ENCODE measurements at places on chromosomes 2 and 18. TPM values are rescaled to one million over a fixed set of nuclear protein-coding genes. Genes with fewer than 3 reads are reported as not detected.

DNA sequence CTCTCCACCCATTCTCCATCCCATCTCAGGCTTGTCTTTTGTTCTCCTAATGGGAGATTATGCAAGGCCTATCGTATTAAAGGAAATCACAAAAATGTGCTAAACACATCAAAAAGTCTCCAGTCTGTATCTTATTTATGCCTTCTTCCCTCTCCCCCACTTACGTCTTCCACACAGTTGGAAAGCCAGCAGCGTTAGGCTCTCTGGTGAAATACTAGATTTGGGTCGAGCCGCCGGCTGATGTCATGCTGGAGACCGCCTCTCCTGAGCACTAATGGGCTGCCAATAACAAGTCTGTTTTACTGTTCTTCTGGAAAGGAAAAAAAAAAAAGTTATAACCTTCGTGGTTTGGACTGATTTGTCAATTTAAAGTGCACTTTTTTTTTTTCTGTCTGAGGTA is 182.7 kb upstream of the SIX2 start:
- peaks cover 23% of the 10 kb centered on the region for H3K4me1 ChIP-seq
- H3K27ac ChIP-seq: no peak overlapping the region

The MC5R gene
- not detected for total RNA-seq

DNA sequence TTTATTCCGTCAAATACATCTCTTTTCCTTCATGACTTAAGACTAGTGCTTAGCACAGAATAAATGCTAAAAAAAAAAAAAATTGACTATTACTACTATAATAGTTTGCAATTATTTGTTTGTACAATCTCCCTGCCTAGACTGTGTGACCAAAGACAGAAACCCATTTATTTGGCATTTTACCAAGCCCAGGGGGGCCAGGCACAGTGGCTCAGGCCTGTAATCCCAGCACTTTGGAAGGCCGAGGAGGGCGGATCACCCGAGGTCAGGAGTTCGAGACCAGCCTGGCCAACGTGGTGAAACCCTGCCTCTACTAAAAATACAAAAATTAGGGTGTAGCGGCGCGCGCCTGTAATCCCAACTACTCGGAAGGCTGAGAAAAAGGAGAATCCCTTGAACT is 1.4 kb downstream of the ASB3 start:
- no peak for DNase-seq
- H3K27ac ChIP-seq: peak overlapping the region; percentile 62
- H3K27me3 ChIP-seq: no peaks in the 10 kb centered on the region
- peaks cover 12% of the 10 kb centered on the region for H3K4me1 ChIP-seq

The SAG gene
- not detected for total RNA-seq

- H3K27ac ChIP-seq: peak overlapping the region; percentile 20
- H3K4me3 ChIP-seq: no peak overlapping the region
- no peaks in the 10 kb centered on the region for H3K27me3 ChIP-seq
Observed at GRCh38 chr2:163751696-163752095, 15.9 kb upstream of the FIGN start.

DNA sequence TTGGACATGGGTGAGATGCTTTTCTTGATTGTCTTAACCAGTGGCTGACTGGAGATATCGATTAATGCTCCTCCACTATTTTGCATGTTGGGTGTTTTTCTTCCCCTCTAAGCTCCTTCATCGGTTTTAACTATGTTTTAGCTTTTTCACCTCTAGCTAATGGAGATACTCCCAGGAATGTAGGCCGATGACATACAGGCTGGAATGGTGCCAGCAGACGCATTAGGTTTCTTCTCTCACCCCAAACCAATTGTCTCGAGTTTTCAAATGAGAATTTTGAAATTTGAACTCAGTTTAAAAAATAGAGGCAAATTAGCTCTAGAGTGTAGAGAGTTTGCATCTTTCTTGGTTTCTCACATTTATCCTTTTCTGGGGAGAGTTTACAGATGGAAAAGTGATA is 247.6 kb downstream of the RPRM start:
- H3K4me3 ChIP-seq: no peak overlapping the region
- no peaks in the 10 kb centered on the region for H3K4me1 ChIP-seq
- DNase-seq: peak; percentile 28
- H3K27ac ChIP-seq: no peak overlapping the region
- no peaks in the 10 kb centered on the region for H3K36me3 ChIP-seq

- DNase-seq: peak; percentile 47
- H3K27ac ChIP-seq: no peak overlapping the region
- no peaks in the 10 kb centered on the region for H3K36me3 ChIP-seq
- no peaks in the 10 kb centered on the region for H3K4me1 ChIP-seq
Observed at GRCh38 chr2:226002438-226002837, 602.9 kb downstream of the NYAP2 start.

DNA sequence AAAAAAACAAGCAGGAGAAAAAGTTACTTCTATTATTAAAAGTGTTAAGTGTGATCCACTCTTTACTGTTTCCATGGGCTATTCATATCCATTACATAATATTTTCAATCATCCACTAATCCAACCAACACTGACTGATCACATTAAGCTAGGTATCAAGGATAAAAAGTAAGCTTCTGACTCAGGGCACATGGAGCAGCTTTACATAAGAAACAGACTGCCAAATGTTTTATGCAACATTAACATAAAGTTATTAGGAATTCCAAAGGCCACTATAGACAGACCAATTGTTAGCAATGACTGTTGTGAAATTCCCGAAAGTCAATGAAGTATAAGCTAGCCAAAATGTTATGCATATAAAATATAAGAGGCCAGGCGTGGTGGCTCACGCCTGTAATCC is 277.6 kb downstream of the ZEB2 start:
- no peak overlapping the region for H3K4me3 ChIP-seq
- no peak for DNase-seq
- H3K4me1 ChIP-seq: peaks cover 4% of the 10 kb centered on the region

- DNase-seq: no peak
Observed at GRCh38 chr2:42040643-42041278, 7.1 kb upstream of the PKDCC start.

GRCh38 chr2:96180521-96180920 is 28.1 kb downstream of the STARD7 start:
- DNase-seq: no peak
- H3K27me3 ChIP-seq: no peaks in the 10 kb centered on the region
- H3K36me3 ChIP-seq: peaks cover 20% of the 10 kb centered on the region
- H3K27ac ChIP-seq: no peak overlapping the region

DNA sequence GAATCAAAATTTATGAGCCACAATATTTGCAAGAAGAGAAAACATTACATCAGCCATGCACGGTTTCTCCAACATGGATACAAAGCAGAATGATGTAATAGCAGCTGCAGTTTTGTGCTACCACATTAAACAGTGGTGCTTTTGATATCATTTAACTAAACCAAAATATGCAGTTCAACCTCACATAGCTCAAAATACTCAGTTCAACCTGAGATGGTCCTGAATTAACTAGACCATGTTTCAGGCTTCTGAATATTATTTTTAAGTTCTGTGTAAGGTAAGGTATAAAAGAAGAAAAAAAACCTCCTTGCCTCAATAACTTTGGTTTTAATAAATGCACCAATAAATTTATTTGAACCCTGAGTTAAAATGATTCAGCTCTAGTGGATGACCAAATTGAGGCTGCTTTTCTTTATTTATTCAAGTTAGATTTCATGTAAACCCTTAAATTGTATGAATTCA is 18.8 kb upstream of the TSPYL6 start:
- H3K4me1 ChIP-seq: no peaks in the 10 kb centered on the region
- peak; percentile 63 for DNase-seq
- no peak overlapping the region for H3K4me3 ChIP-seq
- H3K27me3 ChIP-seq: no peaks in the 10 kb centered on the region
- H3K27ac ChIP-seq: peak overlapping the region; percentile 32
- H3K36me3 ChIP-seq: peaks cover 6% of the 10 kb centered on the region

DNA sequence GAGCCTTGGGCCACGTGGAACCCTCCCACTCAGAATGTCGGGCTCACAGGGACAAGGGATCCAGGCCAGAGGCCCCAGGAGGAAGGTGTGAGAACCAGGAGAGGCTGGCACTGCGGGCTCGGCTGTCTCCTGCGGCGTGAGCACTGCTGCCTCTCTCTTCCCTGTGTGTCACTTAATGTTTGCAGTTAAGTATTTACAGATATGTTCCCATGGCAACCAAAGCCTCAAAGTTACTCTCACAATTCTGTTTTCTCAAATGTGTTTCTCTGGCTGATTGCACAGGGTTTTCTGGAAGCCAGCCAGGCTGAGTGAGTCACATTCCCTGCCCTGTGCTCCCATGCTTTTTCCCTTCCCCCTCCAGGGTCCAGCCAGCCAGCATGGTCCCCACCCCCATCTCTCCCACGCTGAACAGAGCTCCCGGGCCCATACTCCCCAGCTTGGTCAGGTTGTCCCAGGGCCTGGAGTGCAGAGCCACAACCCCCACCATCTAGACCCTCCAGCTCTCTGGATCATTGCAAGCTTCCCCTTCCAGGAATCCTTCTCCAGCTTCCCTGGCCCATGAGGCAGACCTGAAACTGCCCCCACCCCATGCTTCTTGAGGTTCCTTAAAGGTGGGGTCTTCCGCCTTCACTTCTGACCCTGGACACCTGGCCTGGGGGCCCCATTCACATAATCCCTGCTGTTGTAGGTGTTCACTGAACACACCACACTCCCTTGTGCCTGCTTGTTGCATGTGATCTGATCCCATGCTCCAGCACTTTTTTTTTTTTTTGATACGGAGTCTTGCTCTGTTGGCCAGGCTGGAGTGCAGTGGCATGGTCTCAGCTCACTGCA is 265.9 kb downstream of the CELF4 start:
- peaks cover 17% of the 10 kb centered on the region for H3K4me1 ChIP-seq
- H3K36me3 ChIP-seq: no peaks in the 10 kb centered on the region
- peak; percentile 98 for DNase-seq
- H3K4me3 ChIP-seq: no peak overlapping the region

GRCh38 chr2:705971-706511 is 28.8 kb upstream of the TMEM18 start:
- no peaks in the 10 kb centered on the region for H3K36me3 ChIP-seq
- no peaks in the 10 kb centered on the region for H3K4me1 ChIP-seq
- no peak overlapping the region for H3K4me3 ChIP-seq
- no peak for DNase-seq
- peaks cover 3% of the 10 kb centered on the region for H3K27me3 ChIP-seq

The PTPRN gene
- total RNA-seq: not detected

The CHRNA1 gene
- not detected for total RNA-seq

GRCh38 chr2:160199683-160200389 is at the start of gene ITGB6:
TSS of gene ITGB6 (minus strand) at chr2:160200272. CDS start at chr2:160200063, 209 bp downstream.
- peak within 1 kb of the TSS; percentile 76 for H3K4me3 ChIP-seq
- H3K27me3 ChIP-seq: no peaks in the 10 kb centered on the region
- peaks cover 11% of the 10 kb centered on the region for H3K36me3 ChIP-seq

The MYO7B gene
- total RNA-seq: not detected

DNA sequence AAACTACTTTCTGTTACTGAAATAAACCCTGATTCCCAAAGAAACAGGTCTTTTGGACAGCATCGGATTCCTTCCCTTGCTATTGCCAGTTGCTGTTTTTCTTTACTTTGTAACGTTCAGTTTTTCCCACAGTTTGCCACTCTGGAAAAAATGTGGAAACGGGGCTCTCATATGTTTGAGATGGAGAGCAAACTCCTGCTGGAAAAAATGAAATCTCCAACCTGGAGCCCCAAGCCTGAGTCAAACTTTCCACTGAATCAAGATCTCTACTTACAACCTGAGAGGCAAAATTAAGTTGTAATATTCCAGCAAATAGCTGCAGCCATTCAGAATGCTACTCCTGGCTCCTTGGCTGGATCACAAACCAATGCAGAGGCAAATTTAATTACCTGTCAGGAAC is 270.7 kb downstream of the SRBD1 start:
- H3K36me3 ChIP-seq: no peaks in the 10 kb centered on the region
- H3K4me1 ChIP-seq: no peaks in the 10 kb centered on the region
- no peak for DNase-seq

GRCh38 chr2:199258291-199258690 is 199.4 kb downstream of the SATB2 start:
- no peaks in the 10 kb centered on the region for H3K36me3 ChIP-seq
- peak; percentile 14 for DNase-seq
- no peaks in the 10 kb centered on the region for H3K27me3 ChIP-seq
- H3K4me3 ChIP-seq: no peak overlapping the region
- H3K27ac ChIP-seq: no peak overlapping the region

The MYOM1 gene
- 0.21 TPM for total RNA-seq

DNA sequence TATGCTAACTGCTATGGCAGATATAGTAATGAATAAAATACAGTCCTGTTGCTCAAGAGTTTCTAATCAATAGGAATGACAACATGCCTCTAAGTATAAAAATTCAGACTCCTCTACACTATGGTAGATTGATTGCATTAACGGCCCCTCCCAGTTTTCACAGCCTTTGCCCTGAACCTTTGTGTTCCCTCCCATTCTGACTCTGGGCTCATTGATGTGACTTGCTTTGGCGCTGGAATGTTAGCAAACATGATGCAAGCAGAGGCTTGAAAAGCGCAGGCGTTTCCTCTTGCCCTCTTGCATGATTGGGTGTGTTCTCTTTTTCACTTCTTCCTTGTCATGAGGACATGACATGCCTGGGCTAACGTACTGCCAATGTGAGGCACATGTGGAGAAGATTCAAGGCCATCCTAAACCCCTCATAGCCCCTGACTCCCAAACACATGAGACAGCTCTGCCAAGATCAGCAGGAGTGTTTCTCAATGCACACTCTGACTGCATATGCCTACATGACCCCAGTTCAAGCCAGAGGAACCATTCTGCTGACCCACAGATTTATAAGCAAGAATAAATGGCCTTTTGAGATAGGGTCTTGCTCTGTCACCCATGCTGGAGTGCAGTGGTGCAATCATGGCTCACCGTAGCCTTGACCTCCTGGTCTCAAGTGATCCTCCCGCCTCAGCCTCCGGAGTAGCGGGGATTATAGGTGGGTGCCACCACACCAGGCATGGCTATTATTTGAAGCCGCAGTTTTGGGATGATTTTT is 49.7 kb upstream of the CD28 start:
- H3K4me3 ChIP-seq: no peak overlapping the region
- peaks cover 11% of the 10 kb centered on the region for H3K36me3 ChIP-seq
- DNase-seq: peak; percentile 91
- H3K27ac ChIP-seq: peak overlapping the region; percentile 79
- H3K27me3 ChIP-seq: no peaks in the 10 kb centered on the region
- H3K4me1 ChIP-seq: peaks cover 21% of the 10 kb centered on the region

The IL37 gene
- total RNA-seq: not detected

The ETAA1 gene
- total RNA-seq: 11.7 TPM
